ENCODE measurements at places on chromosomes 16 and 17.

DNA sequence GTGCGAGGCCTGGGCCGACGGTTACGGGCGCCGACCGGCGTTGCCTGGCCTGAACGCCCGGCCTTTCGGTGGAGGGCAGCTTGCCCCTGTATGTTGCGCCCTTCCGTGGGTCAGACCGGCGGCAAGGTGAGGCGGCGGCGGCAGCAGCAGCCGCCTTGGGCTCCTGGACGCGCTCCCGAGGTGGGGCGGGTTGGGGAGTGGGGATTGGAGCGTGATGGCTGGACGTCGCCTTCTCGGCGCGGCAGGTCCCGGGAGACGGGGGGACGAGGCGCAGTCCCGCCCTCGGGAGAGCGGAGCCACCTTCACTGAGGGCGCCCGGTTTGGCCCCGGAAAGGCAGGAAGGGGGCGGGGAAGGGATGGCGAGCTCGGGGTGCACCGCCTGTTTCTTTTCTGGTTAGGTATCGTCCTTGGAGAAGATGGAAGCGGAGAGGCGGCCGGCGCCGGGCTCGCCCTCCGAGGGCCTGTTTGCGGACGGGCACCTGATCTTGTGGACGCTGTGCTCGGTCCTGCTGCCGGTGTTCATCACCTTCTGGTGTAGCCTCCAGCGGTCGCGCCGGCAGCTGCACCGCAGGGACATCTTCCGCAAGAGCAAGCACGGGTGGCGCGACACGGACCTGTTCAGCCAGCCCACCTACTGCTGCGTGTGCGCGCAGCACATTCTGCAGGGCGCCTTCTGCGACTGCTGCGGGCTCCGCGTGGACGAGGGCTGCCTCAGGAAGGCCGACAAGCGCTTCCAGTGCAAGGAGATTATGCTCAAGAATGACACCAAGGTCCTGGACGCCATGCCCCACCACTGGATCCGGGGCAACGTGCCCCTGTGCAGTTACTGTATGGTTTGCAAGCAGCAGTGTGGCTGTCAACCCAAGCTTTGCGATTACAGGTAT is 671 bp downstream of the DGKE start:
- peak; percentile 63 for DNase-seq

DNA sequence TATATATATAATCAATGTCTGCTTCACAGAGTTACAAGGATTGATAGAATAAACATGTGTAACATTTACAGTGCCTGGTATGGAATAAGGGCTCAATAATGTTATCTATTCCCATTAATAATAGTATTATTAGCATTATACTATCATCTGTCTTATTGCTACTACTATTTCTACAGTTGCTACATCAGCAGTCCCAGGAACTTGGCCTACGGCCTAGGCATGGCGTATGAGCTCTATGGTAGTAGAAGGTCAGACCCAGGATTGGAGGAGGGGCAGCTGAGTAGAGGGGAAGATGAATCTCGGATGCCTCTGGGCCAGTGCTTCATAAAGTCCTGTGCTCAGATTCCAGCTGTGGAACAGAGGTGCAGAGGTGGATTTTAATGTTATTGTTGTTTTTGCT is 146.3 kb upstream of the TBX2 start:
- DNase-seq = no peak

GRCh38 chr16:19817122-19817521 is 67.5 kb downstream of the GPRC5B start:
- no peak for DNase-seq

- no peak for DNase-seq
Measured at GRCh38 chr16:56369202-56369601, 56.1 kb downstream of the AMFR start.

GRCh38 chr17:35011671-35012216 is 31.4 kb downstream of the LIG3 start:
- no peak for DNase-seq

DNA sequence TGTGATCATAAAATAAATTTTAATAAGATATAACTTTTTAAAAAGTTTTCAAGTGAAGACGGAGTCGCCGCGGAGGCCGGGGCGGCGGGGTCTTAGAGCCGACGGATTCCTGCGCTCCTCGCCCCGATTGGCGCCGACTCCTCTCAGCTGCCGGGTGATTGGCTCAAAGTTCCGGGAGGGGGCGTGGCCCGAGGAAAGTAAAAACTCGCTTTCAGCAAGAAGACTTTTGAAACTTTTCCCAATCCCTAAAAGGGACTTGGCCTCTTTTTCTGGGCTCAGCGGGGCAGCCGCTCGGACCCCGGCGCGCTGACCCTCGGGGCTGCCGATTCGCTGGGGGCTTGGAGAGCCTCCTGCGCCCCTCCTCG is at the start of gene FOXC2:
Gene FOXC2 (plus strand): TSS at position 229 of the 365 bp plus-strand sequence. CDS start 507 bp downstream, outside the sequence.
- no peak for DNase-seq

DNA sequence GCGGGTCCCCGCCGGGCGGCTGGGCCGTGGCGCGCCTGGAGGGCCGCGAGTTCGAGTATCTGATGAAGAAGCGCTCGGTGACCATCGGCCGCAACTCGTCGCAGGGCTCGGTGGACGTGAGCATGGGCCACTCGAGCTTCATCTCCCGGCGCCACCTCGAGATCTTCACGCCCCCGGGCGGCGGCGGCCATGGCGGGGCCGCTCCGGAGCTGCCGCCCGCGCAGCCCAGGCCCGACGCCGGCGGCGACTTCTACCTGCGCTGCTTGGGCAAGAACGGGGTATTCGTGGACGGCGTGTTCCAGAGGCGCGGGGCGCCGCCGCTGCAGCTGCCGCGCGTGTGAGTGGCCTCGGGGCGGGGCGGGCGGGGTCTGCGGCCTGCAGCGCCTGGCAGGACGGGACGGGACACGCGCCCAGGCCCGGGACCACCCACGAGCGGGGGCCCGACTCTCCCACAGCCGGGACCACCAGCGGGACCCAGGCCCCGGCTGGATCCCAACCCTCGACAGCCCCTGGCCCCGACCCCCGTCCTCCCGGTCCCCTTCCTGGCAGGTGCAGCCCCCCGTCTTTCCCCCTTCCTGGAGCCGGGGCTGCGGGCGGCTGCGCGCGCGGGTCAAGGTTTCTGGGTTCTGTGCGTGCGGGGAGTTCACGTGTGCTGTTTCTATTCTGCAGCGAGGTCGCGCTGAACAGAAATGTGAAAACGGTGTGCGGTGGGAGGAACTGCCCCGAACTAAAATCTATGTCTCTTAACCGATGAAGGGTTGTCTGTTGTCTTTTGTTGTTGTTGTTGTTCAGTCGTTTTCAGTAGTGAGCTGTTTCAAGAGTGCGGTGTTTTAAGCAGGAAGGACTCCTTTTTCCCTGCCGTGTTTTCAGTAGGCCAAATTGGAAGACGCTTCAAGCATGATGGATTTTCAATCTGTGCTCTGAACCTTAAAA is 705 bp downstream of the FOXK2 start:
- DNase-seq = peak; percentile 29

DNA sequence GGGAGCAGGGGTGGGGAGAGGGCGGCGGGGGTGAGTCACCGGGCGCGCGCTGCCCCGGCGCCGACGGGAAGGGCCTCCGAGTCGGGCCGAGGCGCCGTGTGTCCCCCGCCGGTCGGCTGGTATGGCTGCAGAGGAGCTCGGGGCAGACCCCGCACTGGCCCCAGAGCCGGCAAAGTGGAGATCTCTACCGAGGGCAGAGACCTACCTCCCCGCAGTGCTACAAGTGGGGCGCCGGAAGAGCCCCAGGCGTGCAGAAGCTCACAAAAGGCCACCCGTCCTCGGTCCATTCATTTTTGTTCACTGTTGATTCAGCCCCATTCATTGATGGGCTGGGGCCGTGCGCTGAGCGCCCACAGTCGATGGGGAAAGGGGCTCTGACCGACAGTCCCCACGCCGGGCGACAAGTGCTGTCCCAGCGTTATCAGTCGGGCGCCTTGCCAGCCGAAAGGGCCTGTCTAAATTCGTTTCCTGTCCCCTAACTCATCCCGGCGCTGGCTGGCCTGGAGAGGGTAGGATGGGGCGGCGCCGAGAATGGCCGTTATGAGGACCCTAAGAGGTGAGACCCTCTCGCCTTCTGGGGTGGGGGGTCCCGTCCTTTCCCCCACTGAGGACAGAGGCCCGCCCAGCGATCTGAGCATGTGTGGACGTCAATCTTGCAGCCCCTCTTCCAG is 709 bp upstream of the ENO3 start:
- DNase-seq = no peak

DNA sequence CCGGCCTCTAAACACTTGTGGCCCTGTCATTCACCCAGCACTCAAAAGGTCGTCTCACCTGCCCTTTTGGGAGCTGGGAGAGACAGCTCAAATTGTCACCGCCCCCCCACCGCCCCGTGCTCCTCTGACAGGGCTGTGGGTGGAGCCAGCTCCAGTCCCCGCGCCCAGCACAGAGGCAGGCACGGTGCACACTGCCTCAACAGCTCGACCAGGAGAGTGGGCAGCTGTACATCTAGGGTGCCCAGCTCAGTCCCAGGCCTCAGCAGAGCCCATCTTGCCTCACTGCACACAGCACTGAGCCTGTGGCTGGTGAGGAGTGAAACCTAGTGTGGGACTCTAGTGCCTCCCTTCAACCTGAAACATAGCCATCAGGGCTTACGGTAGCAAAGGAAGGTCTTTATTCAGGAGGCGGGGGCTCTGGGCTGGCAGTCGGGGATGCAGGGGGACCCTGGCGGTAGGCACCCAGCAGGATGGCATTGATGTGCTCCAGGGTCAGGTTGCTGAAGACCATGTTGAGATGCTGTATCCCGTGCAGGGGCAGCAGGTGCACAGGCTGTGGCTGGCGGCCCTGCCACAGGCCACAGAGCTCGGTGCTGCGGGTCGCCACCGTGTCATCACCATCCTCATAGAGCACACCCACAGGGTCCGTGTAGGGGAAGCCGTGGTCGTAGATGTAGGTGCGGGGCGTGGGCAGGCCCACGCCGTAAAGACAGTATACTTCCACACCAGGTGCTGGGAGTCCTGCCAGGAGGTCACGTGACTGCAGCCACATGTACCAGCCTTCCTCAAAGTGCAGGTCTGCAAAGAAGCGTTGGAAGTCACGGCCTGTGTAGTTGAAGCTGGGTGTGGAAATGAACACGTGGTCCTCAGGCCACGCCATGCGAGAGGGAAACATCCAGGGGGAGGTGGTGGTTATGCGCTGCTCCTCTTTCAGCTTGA is 3.1 kb upstream of the PSMB10 start:
- no peak for DNase-seq

DNA sequence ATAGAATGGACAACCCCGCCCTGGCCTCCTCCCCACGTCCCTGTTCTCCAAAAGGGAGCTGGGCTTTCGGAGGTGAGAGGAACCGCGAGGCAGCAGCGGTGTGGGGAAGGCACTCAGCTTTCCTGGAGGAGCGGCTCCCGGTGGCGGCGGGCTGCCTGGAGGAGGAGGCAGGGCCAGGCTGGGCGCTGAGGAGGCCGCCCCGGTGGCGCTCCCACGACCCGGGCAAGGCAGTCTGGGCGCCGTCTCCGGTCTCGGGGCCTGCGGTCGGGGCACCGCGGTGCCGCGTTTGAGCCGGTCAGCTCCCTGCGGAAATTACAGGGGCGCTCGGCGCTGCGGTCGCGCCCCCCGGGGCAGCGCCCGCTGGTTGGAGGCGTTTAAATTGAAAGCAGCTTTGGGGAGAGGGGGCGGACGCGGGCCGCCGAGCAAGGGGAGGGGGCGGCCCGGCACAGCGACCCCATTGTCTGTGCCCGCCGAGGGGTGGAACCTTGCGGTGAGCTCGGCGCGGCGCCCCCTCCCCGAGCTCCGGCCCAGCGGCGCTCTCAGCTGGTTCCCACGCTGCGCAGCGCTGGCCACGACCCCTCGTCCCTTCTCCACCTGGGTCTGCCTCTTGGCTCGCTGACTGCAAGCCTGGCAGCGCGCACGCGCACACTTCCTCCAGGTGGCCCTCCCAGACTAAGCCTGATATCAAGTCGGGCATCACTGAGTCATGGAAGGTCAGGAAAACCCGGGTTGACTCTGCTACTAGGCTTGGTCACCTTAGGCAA is 58.7 kb upstream of the DLX4 start:
- DNase-seq = no peak

DNA sequence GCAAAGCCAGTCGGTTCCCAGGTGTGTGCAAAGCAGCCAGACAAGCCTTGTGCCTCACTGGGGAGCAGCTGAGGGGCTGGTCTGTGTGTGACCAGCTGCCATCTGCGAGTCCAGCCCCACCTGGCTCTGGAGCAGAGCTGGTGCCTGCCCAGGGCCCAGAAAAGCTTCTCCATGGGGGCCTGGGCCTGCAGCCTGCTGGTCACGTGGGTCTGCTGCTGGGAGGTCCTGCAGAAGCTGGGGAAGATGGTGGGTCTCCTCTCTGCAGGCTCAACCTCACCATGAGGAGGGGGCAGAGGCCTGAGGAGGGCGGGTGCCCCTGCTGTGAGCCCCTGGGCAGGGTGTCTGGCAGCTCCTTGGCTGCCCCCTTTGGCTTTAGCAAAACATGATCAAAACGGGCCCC is 71.9 kb downstream of the ENGASE start:
- no peak for DNase-seq

DNA sequence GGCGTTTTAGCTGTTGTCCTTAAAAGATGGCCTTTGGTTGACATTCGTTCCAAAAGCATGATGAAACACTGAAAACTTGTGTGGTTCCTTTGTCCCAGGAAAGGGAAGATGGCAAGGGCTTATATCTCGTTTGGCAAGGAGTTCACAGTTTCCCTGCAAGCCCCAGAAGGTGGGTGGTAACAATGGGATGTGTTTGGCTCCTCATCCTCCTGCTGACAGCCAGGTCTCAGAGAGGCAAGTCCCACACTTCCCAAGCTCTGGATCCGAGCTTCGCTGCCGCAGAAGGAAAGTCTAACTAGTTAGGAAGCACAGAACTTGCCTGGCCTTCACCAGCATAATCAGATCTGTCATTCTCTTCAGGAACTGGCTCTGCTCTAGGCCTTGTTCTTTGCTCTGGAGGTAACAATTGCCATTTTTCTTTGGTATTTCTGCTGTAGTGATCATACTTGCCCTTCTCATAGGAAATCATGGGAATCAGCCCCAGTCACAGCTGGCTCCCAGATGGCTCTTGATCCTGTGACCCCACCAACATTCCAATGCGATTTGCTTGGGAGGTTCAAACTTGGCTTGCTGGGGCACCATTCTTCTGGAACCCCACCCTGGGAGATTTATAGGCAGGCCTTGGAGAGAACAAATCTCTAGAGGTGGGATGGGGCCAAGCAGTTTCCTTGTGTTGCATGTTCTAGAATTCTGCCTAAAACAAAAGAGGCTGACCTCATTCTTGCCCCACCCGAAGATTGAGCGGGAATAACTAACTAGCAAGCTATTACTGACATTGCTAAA is 17.9 kb downstream of the KPNA2 start:
- no peak for DNase-seq

DNA sequence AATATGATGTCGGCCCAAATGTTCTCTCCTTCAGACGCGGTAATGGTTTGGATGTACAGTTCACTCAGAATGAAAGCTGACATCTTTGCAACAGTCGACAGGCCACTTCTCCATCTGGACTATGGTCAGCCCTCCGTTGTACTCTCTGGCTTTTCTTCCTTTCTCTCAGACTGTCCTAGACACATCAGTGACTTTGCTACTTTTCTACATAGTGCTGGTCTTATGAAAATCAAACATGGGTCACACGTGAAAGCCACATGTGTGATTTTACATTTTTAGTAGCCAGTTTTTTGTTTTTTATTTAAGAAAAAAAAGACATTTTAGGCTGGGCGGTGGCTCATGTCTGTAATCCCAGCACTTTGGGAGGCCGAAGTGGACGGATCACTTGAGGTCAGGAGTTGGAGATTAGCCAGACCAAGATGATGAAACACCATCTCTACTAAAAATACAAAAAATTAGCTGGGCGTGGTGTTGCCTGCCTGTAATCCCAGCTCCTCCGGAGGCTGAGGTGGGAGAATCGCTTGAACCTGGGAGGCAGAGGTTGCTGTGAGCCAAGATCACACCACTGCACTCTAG is 644.1 kb downstream of the KCNJ2 start:
- no peak for DNase-seq

- no peak for DNase-seq
Measured at GRCh38 chr17:76011951-76012350, 11.3 kb downstream of the CDK3 start.

- DNase-seq = no peak
Measured at GRCh38 chr16:87627542-87628245, 25.4 kb downstream of the JPH3 start.
